ENCODE measurements at places on chromosomes 16 and 17.

- DNase-seq, result no peak
Observed at GRCh38 chr17:2436316-2436905, 35.6 kb upstream of the MNT start.

DNA sequence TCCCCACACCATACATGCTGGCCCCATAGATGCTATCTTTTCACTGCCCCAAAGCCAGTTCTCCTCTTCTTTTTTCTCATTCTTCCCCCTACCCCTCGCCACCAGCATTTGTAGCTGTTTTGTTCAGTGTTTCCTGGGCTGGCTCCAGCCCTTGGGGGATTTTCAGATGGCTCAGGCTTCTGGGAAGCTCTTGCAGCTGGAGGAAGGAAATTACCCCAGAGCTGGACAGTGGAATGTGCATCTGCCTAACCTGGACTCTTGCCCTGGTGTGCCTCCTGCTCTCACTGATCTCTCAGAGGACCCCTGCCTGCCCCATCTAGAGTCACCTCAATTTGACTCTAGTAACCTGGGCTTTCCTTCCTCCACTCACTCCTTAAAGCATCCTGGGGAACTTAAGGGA lies 82.8 kb downstream of the MYH13 start:
- DNase-seq, result no peak

GRCh38 chr17:29627951-29628350 lies 5.2 kb upstream of the CORO6 start:
- no peak for DNase-seq

GRCh38 chr16:88880226-88881006 lies 14.0 kb upstream of the PABPN1L start:
- DNase-seq, result no peak

GRCh38 chr17:30345527-30346075 lies 11.7 kb upstream of the TMIGD1 start:
- no peak for DNase-seq

GRCh38 chr17:76002100-76002499 lies 1.4 kb downstream of the CDK3 start:
- DNase-seq, result no peak

- DNase-seq, result no peak
Observed at GRCh38 chr16:54792811-54793210, 137.9 kb upstream of the IRX5 start.

DNA sequence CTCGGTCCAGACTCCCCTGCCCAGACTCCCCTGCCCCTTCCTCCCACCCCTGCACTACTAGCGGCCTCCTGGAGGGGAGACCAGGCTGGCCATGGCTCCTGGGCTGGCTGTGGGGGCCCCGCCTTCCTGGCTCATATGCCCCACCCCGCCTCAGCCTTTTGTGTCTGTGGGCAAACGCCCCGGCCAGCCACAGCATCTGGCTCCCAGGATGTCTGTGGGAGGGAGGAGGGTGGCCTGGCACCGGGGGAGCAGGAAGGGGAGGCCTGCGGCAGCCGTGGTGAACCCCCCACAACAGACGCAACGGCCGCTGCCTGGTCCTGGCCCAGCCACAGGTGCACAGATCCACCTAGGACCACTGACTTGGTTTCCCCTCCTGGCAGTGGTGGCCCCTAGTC lies 32.9 kb downstream of the BAHCC1 start:
- no peak for DNase-seq

- DNase-seq, result no peak
Observed at GRCh38 chr17:83067071-83067717, 12.2 kb upstream of the METRNL start.

DNA sequence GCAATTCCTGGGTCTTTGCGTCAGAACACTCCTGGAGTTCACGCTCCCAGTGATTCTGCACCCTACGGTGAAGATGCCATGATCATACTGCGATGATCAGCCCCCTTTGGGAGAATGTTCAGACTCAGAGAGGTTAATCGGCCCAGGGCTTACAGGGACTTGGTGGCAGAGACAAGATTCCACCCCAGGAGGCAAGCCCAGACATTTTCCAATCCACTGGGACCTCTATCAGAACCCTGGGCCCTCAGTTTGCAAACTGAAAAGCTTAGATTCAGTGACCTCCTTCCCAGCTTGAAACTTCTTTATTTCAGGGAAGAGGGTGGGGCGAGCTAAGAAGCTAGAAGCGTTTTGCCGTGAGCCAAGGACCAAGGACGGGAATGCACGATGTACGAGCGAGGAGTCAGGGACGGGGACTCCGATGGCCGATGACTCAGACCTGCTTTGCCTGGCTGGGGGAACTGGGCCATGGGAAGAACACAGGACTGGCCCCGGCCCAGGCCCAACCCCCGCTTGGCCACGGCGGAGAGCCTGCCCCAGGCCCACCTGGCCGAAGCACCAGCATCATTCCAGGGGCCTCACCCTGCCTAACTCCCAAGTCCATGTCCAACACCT lies 34.7 kb downstream of the SOCS3 start:
- no peak for DNase-seq

GRCh38 chr17:44794851-44795413 lies 35.2 kb downstream of the GJC1 start:
- no peak for DNase-seq

DNA sequence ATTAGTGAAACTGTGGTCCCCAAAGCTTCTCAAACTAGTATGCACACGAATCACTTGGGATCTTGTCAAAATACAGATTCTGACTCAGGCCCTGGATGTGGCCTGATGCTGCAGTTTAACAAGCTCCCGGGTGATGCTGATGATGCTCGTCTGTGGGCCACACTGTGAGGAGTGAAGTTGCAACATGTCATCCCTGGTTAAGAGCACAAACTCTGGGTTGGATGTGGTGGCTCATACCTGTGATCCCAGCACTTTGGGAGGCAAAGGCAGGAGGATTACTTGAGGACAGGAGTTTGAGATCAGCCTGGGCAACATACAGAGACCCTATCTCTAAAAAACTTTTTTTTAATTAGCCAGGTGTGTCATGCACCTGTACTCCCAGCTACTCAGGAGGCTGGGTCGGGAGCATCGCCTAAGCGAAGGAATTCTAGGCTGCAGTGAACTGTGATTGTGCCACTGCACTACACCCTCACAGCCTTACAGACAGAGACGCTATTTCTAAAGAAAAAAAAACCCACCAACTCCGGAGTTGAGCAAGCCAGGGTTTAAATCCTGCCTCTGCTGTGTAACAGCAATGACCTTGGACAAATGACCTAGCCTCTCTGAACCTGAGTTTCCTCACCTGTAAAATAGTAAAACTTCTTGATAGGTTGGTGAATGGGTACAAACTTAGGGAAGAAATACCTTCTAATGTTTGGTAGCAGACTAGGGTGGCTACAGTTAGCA lies 24.4 kb upstream of the ABAT start:
- no peak for DNase-seq

GRCh38 chr16:69834807-69835466 lies 72.8 kb downstream of the WWP2 start:
- DNase-seq, result no peak

- no peak for DNase-seq
Observed at GRCh38 chr16:66454751-66455150, 27.7 kb downstream of the BEAN1 start.

GRCh38 chr17:12137859-12138258 lies 117.2 kb downstream of the MAP2K4 start:
- no peak for DNase-seq

DNA sequence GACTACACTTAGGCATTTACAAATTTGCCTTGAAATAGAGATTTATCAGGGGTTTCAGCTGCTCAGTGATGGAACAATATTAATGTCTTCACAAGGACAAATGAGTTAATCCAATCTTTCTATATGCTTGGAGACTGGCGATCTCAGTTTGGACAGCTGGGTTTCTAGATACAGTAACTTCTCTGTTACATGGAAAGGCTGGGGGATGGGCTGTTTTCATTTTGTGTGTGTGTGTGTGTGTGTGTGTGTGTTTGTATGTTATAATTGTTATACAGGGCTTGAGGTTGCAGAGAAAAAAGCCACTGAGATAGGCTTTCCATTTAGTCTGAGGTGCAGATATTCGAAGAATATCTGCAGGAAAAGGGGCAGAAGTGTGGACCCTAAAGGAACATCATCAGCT lies 359.3 kb upstream of the SALL1 start:
- DNase-seq, result no peak

DNA sequence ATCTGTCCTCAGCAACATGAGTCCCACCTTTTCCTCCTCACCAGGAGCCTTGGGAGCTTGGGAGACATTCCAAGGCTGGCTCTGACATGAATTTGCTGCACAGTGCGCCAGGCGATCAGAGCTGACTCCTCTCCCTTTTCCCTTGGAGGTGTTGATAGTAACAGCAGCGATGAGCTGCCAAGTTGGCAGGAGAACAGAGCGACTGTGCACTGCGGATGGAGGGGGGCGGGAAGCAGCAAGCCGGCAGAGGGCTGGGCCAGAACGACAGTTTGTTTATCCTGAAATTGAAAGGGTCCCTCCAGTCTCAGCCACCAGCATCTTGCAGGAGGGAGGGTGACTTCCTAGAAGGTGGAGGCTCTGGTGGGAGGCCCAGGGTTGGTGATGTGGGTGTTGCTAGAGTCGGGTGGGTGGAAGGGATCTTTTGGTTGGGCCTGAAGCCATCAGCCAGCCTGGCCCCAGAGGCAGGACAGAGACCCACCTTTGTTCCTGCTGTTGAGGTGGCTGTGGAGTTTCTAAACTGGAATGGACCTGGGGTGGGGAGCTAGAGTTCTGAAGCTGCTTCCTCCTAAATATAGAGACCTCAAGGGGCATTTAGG lies 22.5 kb upstream of the DYNLL2 start:
- no peak for DNase-seq

GRCh38 chr17:33941744-33942143 lies 313.3 kb upstream of the CCL2 start:
- no peak for DNase-seq

- DNase-seq, result no peak
Observed at GRCh38 chr16:30049871-30050270, 15.7 kb upstream of the ALDOA start.

DNA sequence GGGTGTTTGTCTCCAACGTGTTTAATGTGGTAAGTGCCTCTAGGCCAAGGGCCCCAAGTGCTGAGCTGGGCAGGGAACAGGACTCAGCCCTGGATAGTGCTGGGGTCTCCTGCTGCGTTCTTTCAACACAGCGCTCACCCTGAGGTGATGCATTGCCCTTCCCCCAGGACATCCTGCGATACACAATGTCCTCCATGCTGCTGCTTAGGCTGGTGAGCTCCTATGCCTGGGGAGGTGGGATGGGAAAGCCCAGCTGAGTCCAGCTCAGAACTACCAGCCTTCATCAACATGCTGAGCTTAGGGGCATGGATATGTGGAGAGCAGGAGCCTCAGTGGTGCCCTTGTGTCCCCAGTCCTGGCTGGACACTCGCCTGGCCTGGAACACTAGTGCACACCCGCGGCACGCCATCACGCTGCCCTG lies 563 bp downstream of the ZACN start:
- DNase-seq, result no peak

DNA sequence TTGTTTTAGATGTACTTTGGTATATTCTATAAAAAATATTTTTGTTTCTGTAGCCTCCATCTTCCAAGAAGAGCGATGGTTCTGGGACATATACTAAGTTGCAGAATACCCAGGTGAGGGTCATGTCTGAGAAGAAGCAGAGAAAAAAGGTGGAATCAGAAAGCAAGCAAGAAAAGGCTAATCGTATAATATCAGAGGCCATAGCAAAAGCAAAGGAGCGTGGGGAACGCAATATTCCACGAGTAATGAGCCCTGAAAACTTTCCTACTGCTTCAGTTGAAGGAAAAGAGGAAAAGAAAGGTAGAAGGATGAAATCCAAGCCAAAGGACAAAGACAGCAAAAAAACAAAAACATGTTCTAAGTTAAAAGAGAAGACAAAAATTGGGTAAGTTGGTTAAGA lies 154.6 kb downstream of the CHD9 start:
- DNase-seq, result no peak

GRCh38 chr16:27223701-27224100 lies 20.4 kb downstream of the KDM8 start:
- no peak for DNase-seq

All from activated T-helper 1 cell treated with anti-CD3 and anti-CD28 coated beads, Interleukin-12 subunit alpha, Interleukin-12 subunit beta, Interleukin-2, Interleukin-4 antibody, amounts not matched to agents 30 ng/mL and 10 ng/mL and 1 ng/mL, durations not matched to agents 14 hours and 24 hours and 36 hours (primary cell).